Progenitor cell of endocrine pancreas (in vitro differentiated cells): ENCODE measurements at places on chromosomes 1 and 21.

- no peak for DNase-seq
These were observed 37.2 kb downstream of the EGLN1 start for GRCh38 chr1:231384696-231385415.

DNA sequence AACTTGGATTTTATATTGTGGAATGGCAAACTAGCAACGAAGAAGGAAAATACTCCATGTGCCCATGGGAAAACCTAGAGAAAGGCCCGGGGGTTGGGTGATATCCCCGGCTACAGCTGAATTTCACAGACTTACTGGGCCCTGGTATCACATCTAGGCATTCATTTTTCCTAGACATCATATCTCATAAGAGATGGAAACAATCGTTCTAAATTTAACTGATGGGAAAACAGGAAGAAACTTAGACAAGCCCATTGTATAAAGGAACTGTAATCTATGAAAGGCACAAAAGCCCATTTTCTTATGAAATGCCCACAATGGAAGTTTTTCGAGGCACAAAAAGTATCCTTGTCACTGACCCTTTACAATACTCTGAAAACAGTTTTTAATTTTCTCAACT lies 407.9 kb upstream of the LYPLAL1 start:
- no peak for DNase-seq

GRCh38 chr1:23167353-23168078 lies 1.1 kb downstream of the LUZP1 start:
- DNase-seq = no peak

DNA sequence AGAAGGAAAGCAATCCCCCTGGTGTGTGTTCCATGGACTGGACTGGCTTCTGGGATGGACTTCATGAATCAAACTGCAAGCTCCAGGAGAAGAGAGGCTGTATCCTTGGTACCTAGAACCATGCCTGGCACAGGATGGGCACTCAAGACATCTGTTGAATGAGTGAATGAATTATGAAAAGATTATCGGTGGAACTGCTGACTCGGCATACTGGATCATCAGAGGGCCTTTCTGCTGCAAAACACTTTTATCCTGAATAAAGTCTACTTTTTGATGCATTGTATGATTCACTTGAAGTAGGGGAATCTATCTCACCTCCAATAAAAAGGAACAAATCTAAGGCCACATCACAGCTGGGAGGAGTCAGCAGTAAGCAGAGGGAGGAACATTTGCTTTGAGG lies 42.9 kb downstream of the DDX20 start:
- DNase-seq = no peak

DNA sequence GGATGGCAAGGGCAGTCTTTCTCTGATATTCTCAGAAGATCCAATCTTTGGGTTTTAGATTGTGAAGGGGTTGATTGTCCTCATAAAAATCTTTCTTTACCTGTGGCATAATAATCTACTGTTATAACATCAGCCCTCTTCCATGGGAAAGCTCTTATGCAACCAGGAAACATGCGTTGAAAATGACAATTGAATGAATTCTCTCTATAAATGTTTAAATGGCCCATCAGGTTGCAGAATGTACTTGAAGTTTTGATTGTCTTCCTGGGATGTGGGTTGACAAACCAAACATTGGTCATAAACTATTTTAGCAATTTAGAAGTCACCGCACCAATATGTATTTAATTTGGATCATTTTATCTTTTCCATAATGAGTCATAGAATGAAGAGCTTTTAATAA lies 31.7 kb upstream of the ITLN1 start:
- no peak for DNase-seq
